ENCODE measurements at places on chromosomes 7 and 10.

- DNase-seq = no peak
These were observed 210.1 kb downstream of the TNS3 start for GRCh38 chr7:47371733-47372368.

GRCh38 chr10:77325233-77325537, 312.4 kb downstream of the KCNMA1 start:
- DNase-seq = no peak

DNA sequence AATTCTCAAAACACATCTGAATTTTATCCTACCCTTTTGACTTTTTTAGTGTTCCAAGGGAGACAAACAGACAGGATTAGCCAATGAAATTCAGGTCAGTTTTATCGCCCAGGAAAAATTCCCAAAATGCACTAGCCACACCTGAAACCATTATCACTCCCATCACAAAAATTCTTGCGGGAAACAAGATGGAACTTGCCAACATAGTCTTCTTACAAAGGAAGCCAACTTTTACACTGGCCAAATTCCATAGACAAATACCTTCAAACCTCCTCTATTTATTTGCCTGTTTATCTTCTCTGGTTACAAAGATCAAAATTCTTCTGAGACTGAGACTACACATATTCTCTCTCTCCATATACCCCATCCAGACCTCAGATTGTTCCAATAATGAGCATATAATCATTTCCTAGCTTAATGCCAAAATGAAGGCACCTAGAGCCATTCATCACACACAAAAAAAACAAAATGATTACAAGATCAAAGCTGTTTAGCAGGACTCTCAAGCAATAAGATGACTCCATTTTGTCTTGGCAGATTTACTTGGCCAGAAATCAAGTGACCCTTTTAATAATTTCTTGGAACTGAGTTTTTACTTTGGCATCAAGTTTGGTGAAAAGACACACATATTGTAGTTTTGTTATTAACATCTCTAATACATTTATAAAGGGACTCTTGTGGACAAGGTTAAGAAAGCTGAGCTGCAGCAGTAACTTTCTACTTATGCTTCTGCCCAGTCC, 30.2 kb downstream of the MET start:
- no peak for DNase-seq

DNA sequence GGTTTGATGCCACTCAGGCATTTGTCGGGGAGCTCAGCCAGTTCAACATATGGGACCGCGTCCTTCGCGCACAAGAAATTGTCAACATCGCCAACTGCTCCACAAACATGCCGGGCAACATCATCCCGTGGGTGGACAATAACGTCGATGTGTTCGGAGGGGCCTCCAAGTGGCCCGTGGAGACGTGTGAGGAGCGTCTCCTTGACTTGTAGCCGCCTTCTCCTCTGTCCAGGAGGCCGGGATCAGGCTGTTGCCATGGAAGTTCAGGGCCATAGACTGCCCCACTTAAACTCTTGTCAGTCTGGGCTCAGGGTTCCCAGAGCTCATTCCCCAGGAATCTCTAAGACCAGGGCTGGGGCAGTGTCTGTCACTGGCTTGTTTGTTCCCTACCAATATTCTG, 11.3 kb downstream of the NPTX2 start:
- no peak for DNase-seq

GRCh38 chr7:14270099-14270498, 280.6 kb upstream of the ETV1 start:
- DNase-seq = no peak
